ENCODE measurements at places on chromosomes 16 and 17. TPM values are rescaled to one million over a fixed set of nuclear protein-coding genes. Genes with fewer than 3 reads are reported as not detected.
A peak's percentile ranks its signal among the peaks of the same experiment; 100 is the strongest.

The PRR15L gene
- 59.5 TPM for total RNA-seq

The SGCA gene
- total RNA-seq: 5.0 TPM

The SENP3 gene
- 34.0 TPM for total RNA-seq

The ABCC11 gene
- 1.3 TPM for total RNA-seq

The NPIPA8 gene
- total RNA-seq: 10.9 TPM

- H3K27ac ChIP-seq: no peak overlapping the region
- no peaks in the 10 kb centered on the region for H3K36me3 ChIP-seq
- H3K27me3 ChIP-seq: no peaks in the 10 kb centered on the region
- peaks cover 12% of the 10 kb centered on the region for H3K4me1 ChIP-seq
- no peak for DNase-seq
- H3K4me3 ChIP-seq: no peak overlapping the region
Measured at GRCh38 chr17:75338335-75338734, 49.1 kb upstream of the SLC25A19 start.

DNA sequence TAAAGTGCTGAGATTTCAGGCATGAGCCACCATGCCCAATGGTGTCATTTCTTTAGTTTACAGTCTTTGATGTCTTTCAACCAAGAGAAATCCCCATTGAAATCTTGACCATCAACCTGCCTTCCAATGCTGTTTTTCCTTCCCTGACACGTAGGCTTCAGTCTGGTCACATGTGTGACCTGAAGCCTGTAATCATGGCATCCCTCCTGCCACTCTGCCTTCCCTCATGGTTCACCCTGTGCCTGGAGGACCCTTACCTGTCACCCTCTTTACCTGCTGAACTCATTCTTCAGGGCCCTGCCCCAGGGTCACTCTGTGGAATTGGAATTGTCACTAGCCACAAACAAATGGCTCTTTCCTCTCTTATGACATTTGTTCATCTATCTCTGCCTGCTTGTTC lies 18.1 kb upstream of the ARHGAP23 start:
- no peak overlapping the region for H3K27ac ChIP-seq
- no peak for DNase-seq
- H3K4me3 ChIP-seq: no peak overlapping the region
- H3K27me3 ChIP-seq: no peaks in the 10 kb centered on the region
- H3K36me3 ChIP-seq: no peaks in the 10 kb centered on the region
- H3K4me1 ChIP-seq: peaks cover 7% of the 10 kb centered on the region

DNA sequence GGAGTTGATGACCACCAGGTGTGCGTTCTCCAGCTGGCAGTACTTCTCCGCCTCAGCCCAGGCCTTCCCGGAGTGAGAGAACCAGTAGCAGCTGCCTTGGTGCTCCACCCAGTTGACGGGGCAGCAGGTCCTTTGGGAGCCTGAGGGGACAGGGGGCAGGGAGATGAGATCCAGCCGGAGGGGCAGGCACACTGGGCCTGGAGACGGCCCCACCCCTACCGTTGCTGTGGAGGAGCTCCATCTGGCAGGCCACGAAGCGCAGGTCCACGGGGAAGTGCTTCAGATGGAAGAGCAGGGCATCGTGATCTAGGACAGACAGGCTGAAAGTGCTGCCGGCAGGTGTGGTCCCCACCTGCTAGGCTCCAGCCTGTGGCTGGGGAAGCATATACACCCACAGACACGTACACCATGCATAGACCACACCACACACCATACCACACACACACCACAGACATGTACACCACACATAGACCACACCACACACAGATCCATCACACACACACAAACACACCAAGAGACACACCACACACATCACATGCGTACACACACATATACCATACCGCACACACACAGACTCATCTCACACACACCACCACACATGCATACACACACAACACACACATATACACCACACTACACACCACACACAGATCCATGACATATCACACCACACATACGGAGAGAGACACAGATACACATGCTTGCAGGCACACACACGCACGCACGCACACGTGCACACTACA lies 7.4 kb downstream of the ASGR2 start:
- H3K36me3 ChIP-seq: no peaks in the 10 kb centered on the region
- no peak overlapping the region for H3K4me3 ChIP-seq
- H3K27me3 ChIP-seq: no peaks in the 10 kb centered on the region
- H3K27ac ChIP-seq: no peak overlapping the region
- H3K4me1 ChIP-seq: no peaks in the 10 kb centered on the region

- no peak overlapping the region for H3K27ac ChIP-seq
- no peaks in the 10 kb centered on the region for H3K36me3 ChIP-seq
- H3K4me3 ChIP-seq: no peak overlapping the region
- peaks cover 9% of the 10 kb centered on the region for H3K27me3 ChIP-seq
- H3K4me1 ChIP-seq: no peaks in the 10 kb centered on the region
Measured at GRCh38 chr17:79923974-79924638, 84.9 kb upstream of the CBX4 start.

GRCh38 chr17:79597996-79598895 lies 12.6 kb downstream of the RBFOX3 start:
- H3K27me3 ChIP-seq: no peaks in the 10 kb centered on the region
- no peak overlapping the region for H3K27ac ChIP-seq
- H3K4me1 ChIP-seq: peaks cover 7% of the 10 kb centered on the region
- DNase-seq: no peak
- no peaks in the 10 kb centered on the region for H3K36me3 ChIP-seq

- no peaks in the 10 kb centered on the region for H3K27me3 ChIP-seq
- no peak for DNase-seq
Measured at GRCh38 chr16:10325783-10326543, 59.9 kb upstream of the ATF7IP2 start.

DNA sequence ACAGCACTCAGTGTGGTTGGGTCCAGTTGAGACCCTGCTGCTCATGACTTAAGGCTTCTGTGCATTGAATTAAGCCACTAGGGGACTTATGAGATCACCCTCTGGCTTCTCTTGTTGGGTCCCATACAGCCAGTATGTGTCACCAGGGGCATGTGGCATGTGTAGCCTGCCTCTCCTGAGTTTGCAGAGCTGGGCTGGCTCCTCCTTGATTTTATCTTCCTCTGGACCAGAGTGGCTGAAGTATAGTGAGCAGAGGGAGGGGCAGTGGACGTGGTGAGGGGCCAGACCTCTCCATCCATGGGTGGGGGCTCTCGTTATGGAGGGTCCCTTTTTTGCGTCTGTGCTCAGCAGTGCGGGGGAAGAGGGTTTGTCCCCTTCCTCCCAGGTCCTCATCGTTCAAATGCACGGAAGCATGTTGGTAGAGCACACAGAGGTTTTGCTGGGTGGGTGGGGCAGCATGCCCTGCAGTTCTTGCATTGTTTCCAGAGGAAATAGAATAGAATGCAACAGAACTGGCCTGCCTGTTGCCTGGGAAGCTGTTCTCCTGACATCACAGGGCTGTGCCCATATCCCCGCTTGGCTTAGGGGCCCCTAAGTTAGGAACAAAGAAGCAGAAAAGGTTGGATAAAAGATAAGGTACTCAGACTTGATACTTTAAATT lies 77.4 kb downstream of the SPECC1 start:
- no peak overlapping the region for H3K27ac ChIP-seq
- no peak for DNase-seq
- no peak overlapping the region for H3K4me3 ChIP-seq

- H3K36me3 ChIP-seq: peaks cover 15% of the 10 kb centered on the region
- H3K4me1 ChIP-seq: no peaks in the 10 kb centered on the region
- no peak overlapping the region for H3K27ac ChIP-seq
- no peak for DNase-seq
- H3K27me3 ChIP-seq: no peaks in the 10 kb centered on the region
Measured at GRCh38 chr17:37446027-37446426, 39.3 kb downstream of the TADA2A start.

GRCh38 chr17:57910462-57911420 lies 44.5 kb downstream of the CUEDC1 start:
- DNase-seq: no peak
- H3K27ac ChIP-seq: peak overlapping the region; percentile 55
- peaks cover 4% of the 10 kb centered on the region for H3K4me1 ChIP-seq
- H3K27me3 ChIP-seq: no peaks in the 10 kb centered on the region
- H3K36me3 ChIP-seq: no peaks in the 10 kb centered on the region

GRCh38 chr17:65539630-65540266 lies 21.7 kb downstream of the AXIN2 start:
- no peaks in the 10 kb centered on the region for H3K27me3 ChIP-seq
- H3K36me3 ChIP-seq: peaks cover 67% of the 10 kb centered on the region
- H3K4me3 ChIP-seq: no peak overlapping the region
- peaks cover 14% of the 10 kb centered on the region for H3K4me1 ChIP-seq
- DNase-seq: no peak

DNA sequence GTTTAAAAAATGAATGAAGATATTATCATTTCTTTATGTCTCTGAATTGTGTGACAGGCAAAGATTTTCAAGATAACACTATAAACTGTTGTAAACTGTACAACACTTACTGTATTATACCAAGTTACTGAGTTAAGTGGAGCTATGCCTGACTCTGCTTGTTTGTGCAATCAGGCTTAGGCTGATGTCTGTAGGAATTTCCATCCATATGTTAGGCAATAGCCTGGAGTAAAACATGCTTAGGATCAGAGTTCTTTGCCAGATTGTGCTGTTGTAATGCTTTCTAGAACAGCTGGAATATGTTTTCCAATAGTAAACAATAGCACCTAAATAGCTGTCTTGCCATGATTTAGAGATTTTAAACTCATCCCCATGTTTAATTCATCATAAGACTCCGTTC lies 1496.7 kb downstream of the CDH11 start:
- H3K4me3 ChIP-seq: no peak overlapping the region
- no peaks in the 10 kb centered on the region for H3K4me1 ChIP-seq
- no peaks in the 10 kb centered on the region for H3K36me3 ChIP-seq
- no peak overlapping the region for H3K27ac ChIP-seq

DNA sequence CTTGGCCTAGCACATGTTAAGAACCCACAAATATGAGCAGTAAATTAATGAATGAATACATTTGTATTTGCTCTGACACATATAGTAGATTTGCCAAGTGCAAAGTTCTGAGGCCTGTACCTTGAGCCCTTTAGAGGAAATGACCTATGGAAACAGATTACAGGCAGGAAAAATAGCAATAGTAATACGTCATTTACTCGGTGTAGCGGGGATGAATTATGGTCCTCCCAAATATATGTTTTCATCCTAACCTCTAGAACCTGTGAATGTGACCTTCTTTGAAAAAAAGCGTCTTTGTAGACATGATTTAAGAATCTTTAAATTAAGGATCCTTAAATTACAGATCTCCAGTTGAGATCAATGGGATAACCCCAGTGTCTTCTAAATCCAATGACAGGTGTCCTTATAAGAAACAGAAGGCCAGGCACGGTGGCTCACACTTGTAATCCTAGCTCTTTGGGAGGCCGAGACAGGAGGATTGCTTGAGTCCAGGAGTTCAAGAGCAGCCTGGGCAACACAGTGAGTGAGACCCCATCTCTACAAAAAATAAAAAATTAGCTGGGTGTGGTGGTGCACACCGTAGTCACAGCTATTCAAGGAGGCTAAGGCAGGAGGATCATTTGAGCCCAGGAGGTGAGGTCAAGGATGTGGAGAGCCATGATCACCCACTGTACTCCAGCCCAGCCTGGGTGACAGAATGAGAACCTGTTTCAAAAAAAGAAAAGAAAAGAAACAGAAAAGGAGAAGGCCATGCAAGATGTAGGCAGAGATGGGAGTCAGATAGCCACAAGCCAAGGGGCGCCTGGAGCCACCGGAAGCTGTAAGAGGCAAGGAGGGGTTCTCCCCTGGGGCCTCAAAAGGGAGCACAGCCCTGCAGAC lies 5.1 kb upstream of the ITPRIPL2 start:
- no peaks in the 10 kb centered on the region for H3K27me3 ChIP-seq
- H3K4me1 ChIP-seq: peaks cover 21% of the 10 kb centered on the region
- no peak overlapping the region for H3K27ac ChIP-seq
- DNase-seq: no peak
- H3K4me3 ChIP-seq: no peak overlapping the region

GRCh38 chr17:61393904-61394629 lies 5.6 kb upstream of the TBX2 start:
- DNase-seq: no peak
- H3K4me1 ChIP-seq: no peaks in the 10 kb centered on the region
- H3K4me3 ChIP-seq: no peak overlapping the region

- H3K27ac ChIP-seq: no peak overlapping the region
- peaks cover 23% of the 10 kb centered on the region for H3K4me1 ChIP-seq
- no peaks in the 10 kb centered on the region for H3K36me3 ChIP-seq
- DNase-seq: no peak
Measured at GRCh38 chr17:41813699-41814124, 908 bp downstream of the FKBP10 start.

GRCh38 chr17:76716146-76716838 lies 5.5 kb upstream of the MXRA7 start:
- H3K27ac ChIP-seq: peak overlapping the region; percentile 90
- H3K4me1 ChIP-seq: no peaks in the 10 kb centered on the region
- peaks cover 41% of the 10 kb centered on the region for H3K36me3 ChIP-seq
- H3K27me3 ChIP-seq: no peaks in the 10 kb centered on the region

DNA sequence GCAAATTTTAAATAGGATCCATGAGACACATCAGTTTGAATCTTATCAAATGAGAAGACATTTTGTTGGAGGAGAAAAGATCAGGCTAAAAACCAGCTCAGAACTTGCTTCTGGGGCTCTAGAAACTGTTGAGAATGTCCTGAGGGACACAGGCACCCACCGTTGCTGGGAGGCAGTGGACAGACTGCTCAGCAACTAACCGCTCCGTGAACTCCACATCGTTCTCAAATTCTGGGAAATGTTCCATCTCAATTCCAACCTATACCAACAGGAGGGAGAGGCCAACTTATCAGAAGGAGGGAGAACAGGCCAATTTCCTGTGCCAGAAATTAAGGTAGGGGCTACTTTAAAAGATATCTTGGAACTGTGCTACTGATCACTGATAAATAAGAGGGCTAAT lies 8.3 kb downstream of the TAT start:
- H3K4me3 ChIP-seq: no peak overlapping the region
- H3K27ac ChIP-seq: no peak overlapping the region
- DNase-seq: peak; percentile 65
- H3K27me3 ChIP-seq: no peaks in the 10 kb centered on the region

DNA sequence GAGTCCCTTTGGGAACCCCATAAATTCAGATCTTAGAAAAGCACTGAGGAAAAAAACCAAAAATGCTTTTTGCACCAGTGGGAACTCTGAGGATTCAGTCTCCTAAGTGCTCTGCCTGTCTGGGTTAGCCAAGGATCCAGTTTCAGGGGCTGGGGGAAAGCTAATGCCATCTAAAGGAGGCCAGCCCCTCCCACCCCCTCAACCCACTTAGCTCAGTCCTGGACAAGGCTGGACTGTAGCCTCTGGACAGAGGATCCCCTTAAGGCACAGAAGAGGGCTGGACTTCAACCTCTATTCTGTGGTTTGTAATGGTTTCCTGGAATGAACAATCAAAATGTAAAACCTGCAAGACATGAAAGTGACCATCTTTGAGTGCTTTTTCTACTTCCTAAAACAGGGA lies 356.1 kb upstream of the ZFHX3 start:
- no peaks in the 10 kb centered on the region for H3K36me3 ChIP-seq
- no peaks in the 10 kb centered on the region for H3K4me1 ChIP-seq
- no peak overlapping the region for H3K4me3 ChIP-seq
- no peaks in the 10 kb centered on the region for H3K27me3 ChIP-seq
- no peak for DNase-seq

GRCh38 chr17:67044940-67045339 lies 586 bp downstream of the CACNG1 start:
- DNase-seq: no peak
- H3K4me3 ChIP-seq: no peak overlapping the region
- no peaks in the 10 kb centered on the region for H3K4me1 ChIP-seq
- H3K36me3 ChIP-seq: no peaks in the 10 kb centered on the region
- no peaks in the 10 kb centered on the region for H3K27me3 ChIP-seq

- no peak overlapping the region for H3K27ac ChIP-seq
- no peaks in the 10 kb centered on the region for H3K36me3 ChIP-seq
Measured at GRCh38 chr17:56291226-56291805, 138.0 kb downstream of the ANKFN1 start.
